ENCODE measurements at places on chromosomes 1 and 21.

- DNase-seq = no peak
Observed at GRCh38 chr1:231214918-231215680, 25.9 kb upstream of the GNPAT start.

DNA sequence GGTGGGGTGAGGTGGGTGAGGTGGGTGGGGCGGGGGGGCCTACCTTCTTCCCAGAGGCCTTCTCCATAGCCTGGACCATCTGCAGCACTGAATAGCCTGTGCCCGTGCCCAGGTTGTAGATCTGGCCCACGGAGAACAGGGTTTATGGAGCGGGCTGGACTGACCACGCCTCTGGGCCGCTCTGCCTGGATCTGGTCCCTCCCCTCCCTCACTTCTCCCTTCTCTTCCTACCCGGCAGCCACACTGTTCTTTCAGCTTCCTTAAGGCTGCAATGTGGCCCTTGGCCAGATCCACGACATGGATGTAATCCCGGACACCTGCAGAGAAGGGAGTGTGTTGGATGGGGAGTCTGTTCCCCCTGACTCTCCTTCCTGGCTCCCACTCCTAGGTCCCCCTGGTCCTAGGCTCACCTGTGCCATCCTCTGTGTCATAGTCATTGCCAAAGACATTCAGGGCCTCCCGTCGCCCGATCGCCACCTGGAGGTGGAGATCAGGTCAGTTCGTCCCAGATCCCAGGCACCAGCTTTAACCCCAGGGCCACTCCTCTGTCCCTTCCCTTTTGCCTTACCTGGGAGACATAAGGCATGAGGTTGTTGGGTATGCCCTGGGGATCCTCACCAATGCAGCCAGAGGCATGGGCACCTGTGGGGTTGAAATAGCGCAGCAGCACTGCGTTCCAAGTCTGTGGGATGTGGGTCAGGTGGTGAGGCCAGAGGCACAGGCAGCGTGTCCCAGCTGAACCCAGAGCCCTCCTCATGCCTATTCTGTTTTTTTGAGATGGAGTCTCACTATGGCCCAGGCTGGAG lies 3.9 kb downstream of the GALE start:
- DNase-seq = no peak

DNA sequence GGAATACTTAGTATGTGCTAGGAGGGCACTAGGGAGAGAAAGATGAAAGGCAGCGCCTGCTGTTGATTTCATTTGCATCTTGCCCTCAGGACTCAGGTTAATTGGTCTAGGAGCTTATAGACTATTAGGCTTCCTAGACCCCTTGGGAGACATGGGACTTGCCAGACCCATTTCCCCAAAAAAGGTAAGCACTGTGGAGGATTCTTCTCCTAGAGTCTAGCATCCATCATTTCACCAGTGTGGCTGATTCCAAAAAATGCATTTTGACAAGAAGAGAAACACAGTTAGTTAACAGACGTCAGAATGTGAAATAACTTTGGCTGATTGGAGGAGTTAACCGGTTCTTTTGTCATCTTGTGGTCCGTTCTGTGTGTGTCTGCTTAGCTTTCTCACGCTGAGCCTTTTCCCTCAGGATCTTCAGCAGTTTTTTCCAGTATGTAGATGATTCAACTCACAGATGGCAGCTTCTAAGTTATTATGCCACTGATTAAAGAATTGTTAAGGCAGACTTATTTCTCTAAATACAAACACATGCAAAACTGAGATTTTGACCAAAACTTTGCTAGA lies 108.8 kb downstream of the KIF26B start:
- no peak for DNase-seq

GRCh38 chr1:183777328-183777727 lies 27.6 kb upstream of the RGL1 start:
- DNase-seq = no peak

DNA sequence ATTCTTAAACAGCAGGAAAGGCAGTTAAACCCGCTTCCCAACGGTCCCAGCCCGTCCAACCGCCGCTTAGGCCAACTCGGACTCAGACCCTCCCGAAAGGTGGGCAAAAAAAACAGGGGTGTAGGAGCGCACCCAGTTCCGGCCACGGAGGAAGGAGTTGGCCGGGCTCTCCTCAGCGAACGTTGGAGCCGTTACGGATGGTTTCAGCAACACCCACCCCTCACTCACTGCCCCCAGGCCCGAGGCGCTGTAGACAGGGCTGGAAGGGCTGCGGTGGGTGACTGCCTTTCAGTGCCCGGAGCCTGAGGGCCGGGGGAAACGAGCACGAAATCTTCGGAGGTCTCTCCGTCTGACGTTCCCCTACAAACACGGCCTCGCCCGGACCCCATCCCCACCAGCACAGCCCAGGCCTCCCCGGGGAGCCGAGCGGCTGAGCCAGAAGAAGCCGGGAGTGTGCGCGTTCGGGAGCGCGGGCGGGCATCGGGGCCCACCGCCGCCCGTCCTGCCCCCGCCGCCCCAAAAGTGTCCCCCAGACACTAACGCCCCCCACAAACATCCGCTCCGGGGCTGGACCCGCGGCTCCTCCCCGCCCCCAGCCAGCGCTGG lies 1.3 kb downstream of the KDM5B start:
- DNase-seq = peak; percentile 36

DNA sequence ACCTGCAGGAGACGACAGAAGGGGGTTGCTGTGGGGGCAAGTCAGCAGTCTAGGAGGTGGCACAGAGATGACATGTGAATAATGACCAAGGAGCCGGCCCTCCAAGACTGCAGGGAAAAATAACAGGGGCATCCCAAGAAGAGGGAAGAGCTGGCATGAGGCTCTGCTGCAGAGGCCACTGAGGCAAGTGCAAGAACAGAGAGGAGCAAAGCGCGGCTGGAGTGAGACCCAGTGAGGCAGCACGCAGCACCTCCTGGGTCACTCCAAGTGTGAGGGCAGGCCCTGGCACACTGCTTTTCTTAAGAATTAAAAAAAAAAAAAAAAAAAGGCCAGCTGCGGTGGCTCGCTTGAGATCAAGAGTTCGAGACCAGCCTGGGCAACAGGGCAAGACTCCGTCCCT lies 80.1 kb downstream of the SLC66A1 start:
- no peak for DNase-seq

DNA sequence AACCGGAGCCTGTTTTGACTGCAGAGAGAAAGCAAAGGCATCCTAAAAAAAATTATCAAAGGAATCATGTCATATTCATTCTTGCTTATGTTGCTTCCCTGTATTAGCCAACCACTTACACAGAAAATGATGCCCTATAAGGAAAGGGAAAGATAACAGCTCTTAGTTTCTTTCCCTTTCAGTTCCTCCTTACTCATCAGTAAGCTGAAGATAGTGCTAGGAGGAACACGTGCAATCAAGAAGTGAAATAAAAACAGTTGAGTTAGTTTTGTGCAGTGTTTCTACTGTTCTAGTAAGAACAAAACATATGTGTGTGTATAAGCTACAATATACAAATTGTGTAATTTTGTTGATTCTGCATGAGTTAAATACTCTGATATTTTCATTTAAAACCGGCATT lies 45.3 kb upstream of the MTF2 start:
- DNase-seq = no peak

- no peak for DNase-seq
Observed at GRCh38 chr1:9406111-9406510, 113.4 kb downstream of the SPSB1 start.
